Activated CD8-positive, alpha-beta memory T cell treated with anti-CD3 and anti-CD28 coated beads, Interleukin-2, amount 50 U/mL, for 4 hours (primary cell): ENCODE measurements at places on chromosomes 13 and 19.
A peak's percentile ranks its signal among the peaks of the same experiment; 100 is the strongest.

DNA sequence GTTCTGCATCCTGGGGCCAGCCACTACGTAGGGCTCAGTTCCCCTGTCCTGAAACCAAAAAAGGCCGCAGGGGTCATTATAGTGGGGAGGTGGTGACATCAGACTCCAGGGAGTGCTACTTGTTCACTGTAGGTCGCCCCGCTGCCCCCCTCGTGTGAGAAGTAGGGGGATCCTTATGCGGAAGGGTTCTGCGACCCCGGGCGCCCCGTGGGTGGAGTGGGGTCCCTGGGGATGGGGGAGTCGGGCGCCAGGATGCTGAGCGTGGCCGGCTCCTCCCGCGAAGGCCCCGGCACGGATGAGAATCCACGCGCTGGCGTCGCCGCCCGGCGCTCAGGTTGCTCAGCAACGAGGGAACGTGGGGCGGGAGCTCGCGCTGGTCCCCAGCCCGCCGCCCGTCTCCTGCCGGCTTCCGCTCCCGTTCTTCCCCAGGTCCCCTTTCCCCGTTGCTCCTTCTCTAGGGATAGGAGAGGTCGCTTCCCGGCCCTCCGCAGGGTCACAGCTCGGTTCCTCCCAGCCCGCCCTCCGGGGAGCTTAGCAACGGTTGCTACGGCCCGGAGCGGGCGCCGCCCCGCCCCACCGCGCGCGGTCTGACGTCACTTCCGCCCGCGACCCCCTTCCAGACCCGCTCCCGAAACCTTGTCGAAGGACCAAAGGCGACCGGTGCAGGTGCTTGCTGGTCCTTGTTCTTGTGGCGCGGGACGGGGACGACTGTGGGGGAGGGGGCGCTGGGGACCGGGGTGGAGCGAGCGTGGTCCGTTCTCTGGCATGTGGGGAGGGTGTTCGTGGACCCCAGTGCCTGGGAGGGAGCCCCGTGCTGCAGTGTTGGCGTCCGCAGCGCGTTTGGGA lies at the start of gene NAT14:
NAT14 (plus strand) TSS at position 596 of the 846 bp plus-strand sequence. CDS start 521 bp downstream, outside the sequence.
- DNase-seq = peak; percentile 65

DNA sequence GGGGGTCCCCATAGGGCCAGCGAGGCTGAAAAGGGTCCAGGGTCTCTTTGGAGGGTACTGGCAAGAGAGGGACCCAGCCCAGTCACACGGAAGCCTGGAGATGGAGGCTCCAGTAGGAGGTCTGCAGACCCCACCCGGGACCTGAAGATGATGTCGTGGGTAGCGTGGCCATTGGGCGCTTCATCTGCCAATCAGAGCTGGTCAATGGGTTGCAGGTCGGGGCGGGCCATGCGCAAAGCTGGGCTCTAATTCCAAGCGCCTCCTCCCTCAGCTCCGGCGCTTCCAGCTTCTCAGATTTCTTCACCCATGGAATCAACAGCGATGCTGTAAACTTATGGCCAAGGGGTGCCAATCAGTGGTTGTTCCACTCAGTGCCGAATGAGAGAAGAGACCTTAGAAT lies 10.9 kb downstream of the SIGLEC12 start:
- no peak for DNase-seq

DNA sequence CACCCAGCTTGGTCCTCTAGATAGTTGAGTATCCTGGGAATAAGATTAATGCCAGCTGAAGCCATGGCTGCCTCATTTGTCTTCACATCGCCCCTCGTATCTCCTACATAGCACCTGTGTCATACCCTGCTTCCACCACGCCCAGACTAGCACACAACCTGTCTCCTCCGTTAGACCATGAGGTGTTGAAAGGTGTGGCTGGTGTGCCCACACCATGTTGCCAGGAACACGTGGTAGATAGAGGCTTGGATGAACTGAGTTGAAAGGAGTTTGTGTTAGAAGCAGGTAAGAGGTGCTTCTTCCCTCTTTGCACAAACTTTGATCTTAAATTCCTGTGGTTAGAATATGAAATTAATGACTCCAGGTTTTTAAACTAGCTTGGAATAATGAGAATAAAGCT lies 40.1 kb downstream of the RGCC start:
- DNase-seq = no peak

DNA sequence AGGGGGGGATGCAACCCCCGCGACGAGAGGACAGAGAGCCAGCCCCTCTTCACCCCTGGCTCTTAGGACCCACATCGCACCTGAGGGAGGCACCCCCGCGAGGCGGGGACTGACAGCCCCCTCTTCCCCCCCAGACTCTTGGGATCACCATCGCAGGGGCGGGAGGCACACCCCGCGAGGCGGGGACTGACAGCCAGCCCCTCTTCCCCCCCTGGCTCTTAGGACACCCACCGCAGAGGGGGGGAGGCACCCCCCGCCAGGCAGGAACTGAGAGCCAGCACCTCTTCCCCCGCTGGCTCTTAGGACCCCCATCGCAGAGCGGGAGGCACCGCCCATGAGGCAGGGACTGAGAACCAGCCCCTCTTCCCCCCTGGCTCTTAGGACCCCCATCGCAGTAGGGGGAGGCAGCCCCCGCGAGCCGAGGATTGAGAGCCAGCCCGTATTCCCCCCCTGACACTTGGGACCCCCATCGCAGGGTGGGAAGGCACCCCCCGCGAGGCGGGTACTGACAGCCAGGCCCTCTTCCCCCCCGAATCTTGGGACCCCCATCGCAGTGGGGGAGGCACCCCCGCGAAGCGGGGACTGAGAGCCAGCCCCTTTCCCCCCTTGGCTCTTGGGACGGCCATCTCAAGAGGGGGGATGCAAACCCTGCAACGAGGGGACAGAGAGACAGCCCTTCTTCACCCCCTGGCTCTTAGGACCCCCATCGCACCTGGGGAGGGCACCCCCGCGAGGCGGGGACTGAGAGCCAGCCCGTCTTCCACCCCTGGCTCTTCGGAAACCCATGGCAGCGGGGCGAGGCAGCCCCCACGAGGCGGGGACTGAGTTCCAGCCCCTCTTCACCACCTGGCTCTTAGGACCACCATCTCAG lies 2425.1 kb upstream of the PCDH20 start:
- DNase-seq = no peak

DNA sequence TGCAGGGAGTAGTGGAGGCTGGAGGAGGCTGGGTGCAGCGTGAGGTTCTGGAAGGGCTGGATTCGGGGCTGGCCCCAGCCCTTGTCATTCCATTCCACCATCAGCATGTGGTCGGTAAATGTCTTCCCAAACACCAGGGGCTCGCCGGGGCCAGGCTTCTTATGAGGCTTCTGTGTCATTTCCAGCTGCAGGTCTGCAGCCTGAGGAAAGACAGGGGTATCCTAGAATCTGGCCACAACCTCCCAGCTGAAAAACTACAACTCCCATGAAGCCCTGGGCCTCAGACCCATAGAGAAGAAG lies 4.4 kb downstream of the BCAT2 start:
- DNase-seq = no peak

- DNase-seq = no peak
Measured at GRCh38 chr13:28618230-28618994, 40.5 kb upstream of the POMP start.
